ENCODE measurements at places on chromosomes 7 and 10.

GRCh38 chr10:19546224-19546623 is 270.0 kb upstream of the PLXDC2 start:
- no peak for DNase-seq

GRCh38 chr7:73577627-73578341 is 595 bp downstream of the TBL2 start:
- DNase-seq, result no peak

GRCh38 chr10:30093303-30093950 is 34.0 kb upstream of the JCAD start:
- DNase-seq, result no peak

GRCh38 chr7:112891698-112892097 is 101.5 kb upstream of the TMEM168 start:
- no peak for DNase-seq

- no peak for DNase-seq
Observed at GRCh38 chr7:91355695-91356435, 91.6 kb downstream of the FZD1 start.

DNA sequence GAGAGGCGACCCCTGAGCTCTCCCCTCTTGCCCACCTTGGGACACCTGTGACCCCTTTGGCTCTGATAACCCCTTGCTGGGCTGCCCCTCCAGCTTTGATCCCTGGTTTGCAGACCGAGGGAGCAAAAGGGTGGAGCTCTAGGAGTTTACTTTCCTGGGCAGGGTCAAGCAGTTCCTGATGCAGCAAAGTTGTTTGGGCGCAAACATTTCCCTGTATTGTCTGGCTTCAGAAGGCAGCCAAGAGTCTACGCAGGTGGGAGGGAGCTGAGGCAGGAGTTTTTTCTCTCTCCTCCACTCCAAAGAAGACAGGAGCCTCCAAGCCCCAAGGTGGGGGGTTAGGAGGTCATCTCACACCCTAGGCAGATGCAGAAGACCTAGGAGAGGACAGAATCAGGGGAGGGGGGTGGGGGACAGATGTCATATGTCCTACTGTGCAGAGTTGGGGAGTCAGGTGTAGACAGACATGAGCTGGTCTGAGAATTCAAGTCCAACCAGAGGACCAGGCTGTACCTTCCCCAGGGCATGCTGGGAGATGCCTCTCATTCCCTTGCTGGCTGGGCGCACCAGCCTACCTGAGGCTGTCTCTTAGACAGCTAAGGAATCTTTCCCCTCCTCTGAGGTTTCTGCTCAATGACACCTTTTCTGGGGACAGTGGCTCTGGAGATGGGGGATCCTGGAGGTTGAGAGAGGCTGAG is 20.5 kb downstream of the TMEM270 start:
- DNase-seq, result no peak

DNA sequence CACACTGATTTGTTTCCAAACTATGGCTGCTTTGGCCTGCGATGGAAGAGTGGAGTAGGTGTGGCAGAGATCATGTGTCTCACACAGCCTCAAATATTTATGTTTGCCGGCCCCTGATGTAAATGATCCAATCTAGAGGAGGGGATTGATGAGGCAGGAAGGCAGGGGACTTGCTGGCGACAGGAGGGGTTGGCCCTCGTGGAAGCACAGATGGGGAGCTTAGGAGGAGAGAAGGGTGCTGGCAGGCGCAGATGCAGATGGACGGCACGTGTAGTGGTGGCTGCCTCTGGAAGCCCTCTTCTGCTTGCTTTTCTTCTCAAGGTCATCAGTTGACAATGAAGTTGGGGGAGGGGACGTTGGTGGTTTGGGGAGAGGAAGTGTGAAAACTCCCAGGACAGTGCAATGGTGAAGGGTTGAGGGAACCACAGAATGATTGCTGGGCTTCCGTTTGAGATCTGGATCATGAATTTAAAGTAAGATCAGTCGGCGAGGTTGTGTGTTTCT is 15.4 kb downstream of the COL13A1 start:
- peak; percentile 83 for DNase-seq

DNA sequence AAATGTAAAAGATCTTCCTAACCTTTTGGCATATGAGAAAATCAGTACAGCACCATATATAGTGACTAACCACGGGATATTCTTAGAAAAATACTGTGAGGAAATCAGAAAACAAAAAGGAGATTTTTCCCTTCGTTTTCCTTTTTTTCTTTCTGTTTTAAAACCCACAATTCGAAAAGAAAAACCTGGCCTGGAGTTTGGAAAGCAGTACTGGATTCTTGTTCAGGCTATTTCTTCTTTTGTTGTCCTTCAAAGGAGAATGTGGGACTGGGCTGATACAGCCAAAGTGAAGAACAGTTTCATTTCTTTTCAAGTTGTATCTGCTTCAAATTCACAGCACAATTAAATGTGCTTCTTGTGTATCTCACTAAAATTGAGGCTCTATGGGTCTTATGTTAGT is 156.8 kb upstream of the PHYHIPL start:
- DNase-seq, result no peak

- DNase-seq, result no peak
Observed at GRCh38 chr7:51352174-51353100, 35.8 kb upstream of the COBL start.

- no peak for DNase-seq
Observed at GRCh38 chr7:102426268-102427018, 6.9 kb upstream of the ORAI2 start.

GRCh38 chr10:5947471-5948207 is 29.7 kb downstream of the IL15RA start:
- no peak for DNase-seq

DNA sequence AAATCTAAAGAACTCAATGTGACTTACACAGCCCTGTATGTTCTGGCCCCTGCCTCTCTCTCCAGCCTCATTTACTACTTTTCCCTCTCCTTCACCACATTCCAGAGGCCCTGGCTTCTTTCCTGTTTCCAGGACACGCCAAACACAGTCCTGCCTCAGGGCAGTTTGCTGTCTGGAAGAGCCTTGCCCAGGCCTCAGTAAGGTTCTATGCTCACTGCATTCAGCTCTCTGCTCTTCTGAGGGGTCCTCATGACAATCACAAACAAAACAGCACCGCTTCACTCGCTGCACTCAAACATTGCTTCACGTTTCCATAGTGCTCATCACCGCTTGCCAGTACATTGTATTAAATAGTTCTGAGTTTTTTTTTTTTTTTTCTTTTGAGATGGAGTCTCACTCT is 35.1 kb upstream of the GARS1 start:
- no peak for DNase-seq
